EH (cell line): ENCODE measurements at places on chromosomes 2 and 18.

DNA sequence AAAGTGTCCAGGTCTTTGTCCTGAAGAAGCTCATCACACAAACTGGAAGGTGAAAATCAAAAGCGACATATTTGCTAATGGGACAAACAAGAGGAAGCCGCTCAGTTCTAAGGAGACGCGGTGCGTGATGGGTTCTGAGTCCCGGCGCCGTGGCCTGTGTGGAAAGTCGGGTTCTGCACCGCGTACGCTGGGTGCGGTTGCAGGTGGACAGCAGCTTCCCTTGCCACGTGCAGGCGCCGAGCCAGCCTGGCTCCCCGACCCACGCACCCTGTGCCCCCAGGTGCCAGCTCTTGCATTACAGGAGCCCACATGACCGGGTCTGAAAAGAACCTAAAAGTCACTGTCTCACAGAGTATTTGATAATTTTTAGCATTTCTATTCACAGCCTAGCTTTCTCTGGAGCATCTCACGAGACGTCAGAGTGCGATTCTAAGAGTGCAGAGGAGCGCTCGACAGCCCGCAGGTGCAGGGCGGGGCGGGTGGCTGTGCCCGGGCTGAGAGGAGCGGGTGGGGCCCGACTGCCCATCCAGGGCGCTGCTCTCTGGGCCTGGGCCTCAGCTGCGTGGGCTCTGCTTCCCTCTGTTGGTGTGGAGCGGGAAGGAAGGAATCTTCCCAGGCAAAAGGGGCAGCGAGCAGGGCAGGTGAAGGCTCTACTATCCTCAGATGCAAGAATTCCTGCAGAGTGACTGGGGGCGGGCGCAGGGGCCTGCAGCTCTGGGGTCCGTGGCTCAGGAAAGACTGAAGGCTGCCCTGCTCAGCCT lies 39.4 kb downstream of the MYT1L start:
- peak; percentile 28 for DNase-seq

- DNase-seq: no peak
These were observed 216.7 kb downstream of the TMEM163 start for GRCh38 chr2:134502104-134502503.

DNA sequence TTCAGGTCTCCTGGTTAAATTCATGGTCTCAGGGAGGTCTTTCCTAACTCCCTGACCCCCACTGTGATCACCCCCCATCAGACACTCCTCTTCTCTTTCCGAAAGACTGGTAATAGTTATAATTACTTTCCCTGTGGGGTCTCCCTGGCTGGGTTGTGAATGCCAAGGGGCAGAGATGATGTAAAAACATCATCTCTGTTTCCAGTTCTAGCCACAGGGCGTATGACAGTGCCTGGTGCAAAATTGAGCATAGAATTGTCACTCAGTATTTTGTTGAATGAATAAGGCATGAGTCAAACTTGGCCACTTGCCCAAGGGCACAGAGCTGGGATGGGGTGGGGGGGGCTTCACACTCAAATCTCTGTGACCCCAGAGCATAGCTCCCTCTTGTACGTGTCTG lies 65.2 kb downstream of the LTBP1 start:
- DNase-seq: peak; percentile 59

- peak; percentile 46 for DNase-seq
These were observed 55.0 kb upstream of the MCFD2 start for GRCh38 chr2:46970334-46971288.

DNA sequence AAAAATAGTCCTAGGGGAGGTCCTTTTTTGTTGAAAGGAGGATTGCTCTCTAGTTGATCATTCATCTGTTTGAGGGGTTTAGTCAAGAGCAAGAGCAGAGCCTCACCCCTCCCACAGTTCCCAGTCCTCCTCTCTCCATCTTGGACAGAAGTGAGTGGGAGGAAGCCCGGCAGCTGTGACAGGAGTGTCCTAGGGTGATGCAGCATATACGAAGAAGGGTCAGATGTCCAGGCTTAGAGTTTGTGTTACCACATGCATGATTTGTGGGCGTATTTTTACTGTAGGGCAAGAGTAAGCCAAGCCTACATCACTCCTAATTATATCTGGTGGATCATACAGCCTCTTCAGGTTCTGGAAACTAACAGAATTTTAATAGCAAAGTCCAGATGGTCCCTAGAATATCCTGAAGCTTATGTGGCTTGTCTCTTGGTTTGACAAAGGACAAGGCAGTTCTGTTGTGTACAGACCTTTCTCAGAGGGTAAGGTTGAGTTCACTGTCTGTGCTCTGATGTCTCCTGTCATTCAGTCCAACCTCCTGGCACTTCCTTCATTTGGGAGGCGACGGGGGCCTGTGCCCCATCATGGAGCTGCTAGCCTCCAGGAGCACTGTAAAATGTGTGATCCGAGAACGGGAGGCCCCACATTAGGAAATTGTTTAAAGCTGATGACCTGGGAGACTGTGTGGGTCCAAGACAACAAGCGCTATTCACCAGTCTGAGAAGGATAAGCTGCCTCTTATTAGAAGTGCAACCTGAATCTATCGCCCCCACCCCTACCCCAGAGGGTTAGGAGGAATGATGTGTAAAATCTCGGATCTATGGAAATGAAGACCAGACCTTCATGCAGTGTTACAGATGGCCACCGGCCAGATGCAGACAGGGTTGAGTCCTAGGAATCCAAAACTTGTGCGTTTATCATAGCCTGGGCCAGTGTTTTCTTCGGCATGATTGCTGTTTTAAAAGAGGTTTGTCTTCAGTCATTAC lies 6.9 kb downstream of the CEP68 start:
- DNase-seq: no peak

DNA sequence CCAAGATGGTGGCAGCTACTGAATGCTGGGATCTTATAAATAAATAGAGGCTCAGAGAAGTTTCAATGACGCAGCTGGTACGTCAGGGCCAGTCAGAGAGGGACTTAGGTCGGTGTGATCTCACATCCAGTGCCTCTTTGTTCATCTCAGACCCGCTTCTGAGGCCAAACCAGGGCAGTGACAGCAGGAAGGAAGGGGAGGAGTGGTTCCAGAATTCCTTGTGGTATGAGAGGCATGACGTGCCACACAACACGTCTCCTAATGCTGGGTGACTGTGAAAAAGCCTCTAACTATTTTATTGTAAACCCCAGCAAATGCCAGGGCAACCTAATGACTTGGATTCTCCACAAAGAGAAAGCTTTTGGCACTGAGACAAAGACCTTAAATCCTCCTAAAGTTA lies 423.3 kb downstream of the LPIN1 start:
- DNase-seq: peak; percentile 96

DNA sequence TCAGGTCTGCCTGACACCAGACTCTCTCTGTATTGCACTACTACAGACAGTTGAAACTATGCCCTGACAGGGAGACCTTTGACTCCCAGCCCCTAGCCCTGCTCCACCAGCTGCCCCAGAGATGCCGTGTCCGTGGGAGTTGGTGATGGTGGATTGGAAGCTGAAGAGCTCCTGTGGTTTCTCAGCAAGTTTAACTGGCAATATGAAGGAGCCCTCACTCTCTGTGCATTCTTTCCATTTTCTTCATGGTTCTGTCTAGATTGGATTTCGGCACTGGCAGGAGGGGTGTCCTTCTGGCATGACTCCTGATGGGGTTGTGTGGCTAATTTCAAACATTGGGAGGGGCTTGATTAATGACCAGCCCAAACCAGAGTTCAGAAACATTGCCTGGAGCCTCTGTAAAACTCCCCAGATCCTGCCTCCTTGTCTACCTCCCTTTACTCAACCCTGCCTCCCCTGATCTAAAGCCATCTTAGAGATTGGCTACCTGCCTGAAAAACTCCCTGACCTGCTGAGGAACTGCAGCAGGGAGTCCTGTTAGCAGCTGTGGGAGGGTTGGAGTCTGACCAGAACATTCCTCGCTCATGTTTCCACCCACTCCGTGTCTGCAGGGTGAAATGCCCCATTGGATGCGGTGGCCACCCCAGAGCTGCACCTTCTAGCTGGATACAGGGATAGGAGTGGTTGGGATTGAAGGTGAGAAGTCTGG lies 206.9 kb upstream of the SPRED2 start:
- peak; percentile 51 for DNase-seq

DNA sequence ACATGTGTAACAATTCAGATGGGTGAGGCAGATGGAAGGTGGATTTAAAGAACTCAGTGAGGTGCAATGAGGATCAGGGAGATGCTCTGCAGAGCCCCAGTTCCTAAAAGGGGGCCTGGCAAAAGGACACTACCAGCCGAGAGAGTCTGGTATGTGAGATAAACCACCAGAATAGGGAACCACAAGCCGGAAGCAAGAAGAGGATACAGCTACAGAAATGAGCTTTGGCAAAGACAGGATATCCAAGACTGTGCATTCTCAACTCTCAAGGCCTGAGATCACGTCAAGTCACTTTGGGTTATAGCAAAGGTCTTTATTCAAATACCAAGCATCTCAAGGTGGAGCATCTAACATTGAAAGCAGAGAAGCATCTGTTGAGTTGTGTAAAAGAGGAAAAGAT lies 293.5 kb downstream of the ARHGAP15 start:
- no peak for DNase-seq
